Pulmonary artery endothelial cell (primary cell): ENCODE measurements at places on chromosomes 6 and 20.

GRCh38 chr6:131787766-131788712 lies 19.8 kb upstream of the ENPP1 start:
- DNase-seq, result no peak

- peak; percentile 45 for DNase-seq
Measured at GRCh38 chr20:48657426-48658197, 170.2 kb downstream of the PREX1 start.

DNA sequence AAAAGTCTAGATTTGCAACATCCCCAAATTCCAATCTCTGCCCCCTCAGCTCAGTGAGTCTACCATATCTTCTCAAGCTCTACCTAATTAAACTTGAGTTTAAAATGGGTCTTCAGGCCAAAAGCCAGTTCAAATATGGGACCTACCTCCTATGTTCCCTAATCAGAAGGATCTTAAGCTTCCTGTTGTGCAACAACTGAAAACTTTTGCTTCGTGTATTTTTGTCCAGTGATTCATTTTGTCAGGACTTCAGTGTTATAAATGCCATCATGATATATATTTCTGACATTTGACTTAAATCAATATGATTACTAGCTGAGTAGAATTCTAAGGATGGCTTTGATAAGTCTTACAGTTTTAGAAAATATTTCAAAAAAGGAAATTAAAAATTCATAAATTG lies 622.6 kb upstream of the PTCHD4 start:
- no peak for DNase-seq

- DNase-seq, result no peak
Measured at GRCh38 chr6:116104636-116105035, 4.0 kb downstream of the NT5DC1 start.

DNA sequence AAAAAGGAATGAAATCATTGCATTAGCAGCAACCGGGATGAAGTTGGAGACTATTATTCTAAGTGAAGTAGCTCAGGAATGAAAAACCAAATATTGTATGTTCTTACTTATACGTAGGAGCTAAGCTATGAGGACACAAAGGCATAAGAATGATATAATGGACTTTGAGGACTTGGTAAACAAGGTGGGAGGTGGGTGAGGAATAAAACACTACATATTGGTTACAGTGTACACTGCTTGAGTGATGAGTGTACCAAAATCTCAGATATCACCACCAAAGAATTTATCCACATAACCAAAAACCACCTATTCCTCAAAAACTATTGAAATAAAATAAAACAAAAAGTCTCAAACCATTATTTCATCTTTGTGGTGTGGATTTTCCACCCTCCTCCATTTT lies 593.5 kb downstream of the TENT5A start:
- DNase-seq, result no peak

DNA sequence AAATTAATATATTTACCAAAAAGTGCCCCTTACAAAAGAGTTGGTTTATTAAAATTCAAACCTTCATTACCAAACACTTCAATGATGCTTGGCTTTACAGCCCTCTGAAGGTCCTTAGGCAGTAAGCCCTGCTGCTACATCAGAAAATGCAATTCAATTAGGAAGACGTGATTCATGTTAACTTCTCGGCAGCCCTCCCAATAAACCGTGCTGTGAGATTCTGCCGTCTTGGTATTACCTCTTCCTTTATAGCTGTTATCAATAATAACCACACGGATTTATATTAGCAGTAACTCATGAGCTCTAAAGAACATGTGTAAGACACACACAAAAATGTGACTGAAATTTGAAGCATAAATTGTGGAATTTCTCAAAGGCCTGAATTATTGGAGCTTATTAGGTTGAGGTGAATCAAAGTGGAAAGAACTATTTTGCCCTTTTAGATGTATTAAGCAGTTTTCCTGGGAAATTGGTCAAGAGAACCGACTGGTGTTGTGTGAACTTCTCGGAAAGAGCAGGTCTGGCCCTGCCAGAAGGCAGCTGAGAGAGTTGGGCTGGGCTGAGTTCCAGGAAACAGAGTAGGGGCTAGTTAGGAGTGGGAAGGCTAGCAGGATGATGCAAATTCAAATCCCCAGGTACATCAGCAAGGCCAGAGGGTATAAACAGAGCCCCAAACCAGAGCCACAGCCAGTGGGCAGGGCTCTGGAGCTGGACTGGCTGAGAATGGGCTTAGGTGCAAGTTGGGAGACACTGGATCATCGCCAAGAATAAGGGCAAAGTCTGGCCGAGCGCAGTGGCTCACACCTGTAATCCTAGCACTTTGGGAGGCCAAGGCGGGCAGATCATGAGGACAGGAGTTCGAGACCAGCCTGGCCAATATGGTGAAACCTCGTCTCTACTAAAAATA lies 33.1 kb downstream of the FGD2 start:
- no peak for DNase-seq

DNA sequence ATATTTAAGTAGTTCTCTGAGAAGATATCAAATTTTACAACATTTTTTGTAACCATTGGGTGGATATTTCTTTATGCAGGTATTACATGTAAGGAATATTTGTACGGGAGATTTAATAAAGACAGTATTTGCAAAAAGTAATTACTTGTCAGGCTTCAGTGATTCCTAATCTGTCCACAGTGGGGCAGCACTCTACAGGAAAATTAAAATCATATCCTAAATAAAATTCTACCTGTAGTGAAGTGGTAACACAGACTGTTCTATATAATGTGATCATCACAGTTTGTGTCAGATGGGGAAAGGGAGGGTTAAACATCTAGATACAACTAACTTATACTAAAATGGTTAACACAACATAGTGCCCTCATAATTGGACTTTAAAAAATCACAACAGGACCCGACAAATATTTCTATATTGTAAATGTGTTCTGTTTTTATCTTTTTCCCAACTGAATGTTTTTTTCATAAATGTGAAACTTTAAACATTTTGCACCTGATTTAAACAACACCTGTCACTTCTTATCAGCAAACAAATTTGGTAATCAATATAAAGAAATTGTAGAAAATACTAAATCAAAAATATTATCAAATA lies 145.6 kb upstream of the MANEA start:
- no peak for DNase-seq

GRCh38 chr6:13273931-13274706 lies 54.2 kb downstream of the TBC1D7 start:
- no peak for DNase-seq

- peak; percentile 13 for DNase-seq
Measured at GRCh38 chr6:114108119-114109002, 137.4 kb upstream of the HDAC2 start.

GRCh38 chr6:589090-589489 lies 67.8 kb downstream of the HUS1B start:
- DNase-seq, result no peak

GRCh38 chr20:52972190-52972937 lies at the start of gene TSHZ2:
Gene TSHZ2, plus strand, starts transcription at chr20:52972358. Its CDS starts 936 bp downstream, at chr20:52973294.
- DNase-seq, result no peak

- DNase-seq, result peak; percentile 5
Measured at GRCh38 chr6:128725271-128726233, 157.4 kb upstream of the LAMA2 start.

GRCh38 chr6:80214436-80215022 lies 108.1 kb downstream of the BCKDHB start:
- peak; percentile 26 for DNase-seq

- peak; percentile 91 for DNase-seq
Measured at GRCh38 chr20:46558511-46558959, 8.1 kb upstream of the OCSTAMP start.

- DNase-seq, result no peak
Measured at GRCh38 chr6:159080217-159080976, 35.6 kb upstream of the TAGAP start.

DNA sequence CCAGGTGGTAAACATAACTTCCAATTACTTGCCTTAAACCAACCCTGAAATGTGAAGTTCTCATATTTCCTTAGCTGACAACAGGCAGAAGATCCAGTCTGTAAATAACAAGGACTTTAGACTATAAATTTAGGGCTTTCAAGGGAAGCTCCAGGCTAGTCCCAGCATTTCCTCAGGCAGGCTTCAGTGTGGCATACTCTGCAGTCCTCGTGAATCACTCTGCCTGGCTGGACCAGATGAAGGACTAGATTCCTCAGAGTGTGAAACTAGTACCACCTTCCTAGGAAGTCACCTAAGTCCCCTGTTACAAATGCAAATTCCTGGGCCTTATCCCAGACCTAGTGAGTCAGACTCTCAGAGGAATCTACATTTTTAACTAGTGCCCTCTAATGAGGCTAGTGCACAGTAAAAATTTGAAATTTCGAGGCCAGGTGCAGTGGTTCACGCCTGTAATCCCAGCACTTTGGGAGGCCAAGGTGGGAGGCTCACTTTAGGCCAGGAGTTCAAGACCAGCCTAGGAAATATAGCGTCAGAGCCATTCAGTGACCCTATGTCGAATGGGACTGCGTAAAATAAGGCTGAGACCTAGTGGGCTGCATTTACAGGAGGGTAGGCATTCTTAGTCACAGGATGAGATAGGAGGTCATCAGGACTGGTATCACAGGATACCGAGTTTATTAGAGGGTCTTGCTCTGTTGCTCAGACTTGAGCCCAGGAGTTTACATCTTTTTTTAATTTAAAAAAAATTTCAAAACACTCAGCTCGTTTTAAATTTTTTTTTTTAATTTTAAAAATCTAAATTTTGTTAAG lies 279.6 kb upstream of the JARID2 start:
- DNase-seq, result no peak

- DNase-seq, result peak; percentile 55
Measured at GRCh38 chr6:75204217-75204958, 1.5 kb downstream of the COL12A1 start.

DNA sequence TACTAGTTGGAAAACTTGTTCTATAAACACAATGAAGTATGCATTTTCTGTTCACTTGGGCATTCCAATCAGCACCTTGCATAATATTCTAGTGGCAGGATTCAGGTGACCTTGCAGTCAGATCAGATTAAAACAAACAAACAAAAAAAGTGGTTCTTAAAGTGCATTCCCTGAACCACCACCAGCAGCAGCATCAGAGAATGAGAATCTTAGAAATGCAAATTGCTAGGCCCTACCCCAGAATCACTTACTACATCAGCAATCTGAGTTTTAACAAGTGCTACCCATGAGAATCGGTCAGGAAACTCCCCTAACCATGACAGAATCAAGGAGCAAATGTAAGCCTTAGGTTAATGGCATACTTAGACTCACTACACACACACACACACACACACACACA lies 41.7 kb downstream of the SNAP25 start:
- DNase-seq, result no peak

- DNase-seq, result no peak
Measured at GRCh38 chr6:110430236-110430635, 14.9 kb upstream of the DDO start.

GRCh38 chr6:126633373-126633772 lies 293.5 kb downstream of the CENPW start:
- no peak for DNase-seq

- DNase-seq, result no peak
Measured at GRCh38 chr6:20569000-20569610, 34.8 kb downstream of the CDKAL1 start.

DNA sequence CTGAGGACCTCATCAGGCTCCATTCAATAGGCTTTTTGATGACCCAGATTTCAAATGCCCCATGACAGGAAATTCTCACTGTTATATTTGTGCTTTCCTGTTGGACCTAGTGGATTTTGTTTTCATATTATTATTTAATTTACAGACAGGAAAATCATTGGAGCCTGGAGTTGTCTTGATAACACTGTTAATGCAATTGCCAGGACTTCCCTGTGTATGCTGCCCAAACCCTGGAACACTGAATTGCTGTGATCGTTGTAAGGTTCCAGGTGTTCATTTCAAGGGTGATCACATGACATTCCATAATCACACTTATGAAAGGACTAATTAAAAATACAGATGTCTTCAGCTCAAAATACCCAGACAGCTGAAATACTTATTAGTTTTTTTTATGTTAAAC lies 783.2 kb downstream of the DHX35 start:
- no peak for DNase-seq

- DNase-seq, result no peak
Measured at GRCh38 chr6:148674306-148674705, 72.5 kb upstream of the UST start.

DNA sequence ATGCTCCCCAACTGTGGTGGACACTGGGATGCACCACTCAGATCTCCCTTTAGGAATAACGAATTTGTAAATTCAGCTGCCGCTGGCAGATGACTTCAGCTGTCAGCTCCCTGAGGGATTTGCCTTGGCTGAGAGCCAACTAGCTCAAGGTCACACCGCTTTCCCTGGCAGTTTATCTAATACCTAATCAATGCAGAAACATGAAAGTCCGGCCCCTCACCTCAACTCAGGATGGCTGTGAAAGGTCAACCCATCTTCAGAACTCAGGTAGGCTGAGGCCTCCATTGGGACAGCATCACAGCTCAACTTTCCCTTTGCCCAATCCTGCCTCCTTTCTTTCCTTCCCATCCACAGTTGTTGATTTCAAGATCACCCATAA lies 22.8 kb upstream of the SCGN start:
- DNase-seq, result no peak

DNA sequence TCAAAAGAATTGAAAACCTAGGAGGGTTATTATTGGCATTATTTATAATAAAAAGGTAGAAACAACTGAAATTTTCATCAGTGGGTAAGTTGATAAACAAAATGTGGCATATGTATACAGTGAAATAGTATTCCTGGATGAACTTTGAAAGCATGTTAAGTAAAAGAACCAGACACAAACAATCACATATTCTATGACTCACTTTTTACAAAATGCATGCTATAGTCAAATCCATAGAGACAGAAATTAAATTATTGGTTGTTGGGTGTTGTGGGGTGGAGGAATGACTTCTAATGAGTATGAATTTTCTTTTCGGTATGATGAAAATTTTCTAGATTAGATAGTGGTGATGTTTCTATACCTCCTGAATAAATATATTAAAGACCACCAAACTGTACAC lies 94.6 kb downstream of the LRRC1 start:
- no peak for DNase-seq

- no peak for DNase-seq
Measured at GRCh38 chr6:27757307-27757706, 154.9 kb downstream of the OR2B2 start.

DNA sequence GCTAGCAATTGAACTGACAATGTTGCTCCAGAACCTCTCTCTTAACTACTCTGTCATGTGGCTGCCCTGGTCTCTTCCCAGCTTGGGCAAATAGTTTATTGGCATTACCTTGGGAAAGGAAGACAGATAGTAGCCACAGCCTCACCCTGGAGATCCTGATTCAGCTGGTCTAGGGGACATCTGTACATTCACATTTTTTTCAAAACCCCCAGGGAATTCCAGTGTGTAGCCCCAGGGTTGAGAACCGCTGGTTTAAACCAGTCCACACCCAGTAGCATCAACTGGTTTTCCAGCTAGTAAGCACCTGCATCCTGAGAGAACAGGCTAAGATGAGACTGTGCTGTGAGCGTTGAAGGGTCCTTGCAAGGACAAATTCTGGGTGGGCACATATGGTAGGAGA lies 9.6 kb downstream of the SCUBE3 start:
- DNase-seq, result no peak

GRCh38 chr6:33846226-33846625 lies 42.4 kb upstream of the MLN start:
- no peak for DNase-seq

DNA sequence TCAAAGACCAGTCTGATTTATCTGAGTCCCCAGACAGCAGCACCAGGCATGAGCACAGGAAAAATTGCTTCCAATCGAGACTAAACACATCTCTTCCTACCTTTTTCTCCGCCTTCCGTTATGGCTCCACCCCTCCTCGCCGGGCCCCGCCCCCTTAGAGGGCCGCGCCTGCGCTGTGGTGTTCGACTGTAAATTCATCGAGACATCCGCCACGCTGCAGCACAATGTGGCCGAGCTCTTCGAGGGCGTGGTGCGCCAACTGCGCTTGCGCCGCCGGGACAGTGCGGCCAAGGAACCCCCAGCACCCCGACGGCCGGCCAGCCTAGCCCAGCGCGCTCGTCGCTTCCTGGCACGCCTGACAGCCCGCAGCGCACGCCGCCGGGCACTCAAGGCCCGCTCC lies 8.9 kb downstream of the REM1 start:
- DNase-seq, result no peak
